ENCODE measurements at places on chromosomes 13 and 19.

DNA sequence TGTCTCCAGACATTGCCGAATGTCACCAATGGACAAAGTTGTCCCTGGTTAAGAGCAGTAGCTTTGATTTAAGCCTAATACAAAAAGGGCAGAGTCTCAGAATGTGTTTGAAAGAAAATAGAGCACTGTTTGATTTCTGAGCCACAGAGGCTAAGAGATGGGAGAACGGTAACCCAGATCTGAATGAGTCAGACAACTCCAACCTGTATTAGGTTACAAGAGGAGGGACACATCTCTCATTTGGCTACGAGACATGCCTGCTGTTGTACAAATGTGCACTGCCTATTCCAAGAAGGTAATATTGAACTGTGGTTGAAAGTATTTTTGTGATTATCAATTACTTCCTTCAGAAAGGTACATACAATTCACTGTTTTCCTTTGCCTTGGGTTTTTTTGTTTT lies 4.9 kb upstream of the HSPH1 start:
- DNase-seq = no peak

DNA sequence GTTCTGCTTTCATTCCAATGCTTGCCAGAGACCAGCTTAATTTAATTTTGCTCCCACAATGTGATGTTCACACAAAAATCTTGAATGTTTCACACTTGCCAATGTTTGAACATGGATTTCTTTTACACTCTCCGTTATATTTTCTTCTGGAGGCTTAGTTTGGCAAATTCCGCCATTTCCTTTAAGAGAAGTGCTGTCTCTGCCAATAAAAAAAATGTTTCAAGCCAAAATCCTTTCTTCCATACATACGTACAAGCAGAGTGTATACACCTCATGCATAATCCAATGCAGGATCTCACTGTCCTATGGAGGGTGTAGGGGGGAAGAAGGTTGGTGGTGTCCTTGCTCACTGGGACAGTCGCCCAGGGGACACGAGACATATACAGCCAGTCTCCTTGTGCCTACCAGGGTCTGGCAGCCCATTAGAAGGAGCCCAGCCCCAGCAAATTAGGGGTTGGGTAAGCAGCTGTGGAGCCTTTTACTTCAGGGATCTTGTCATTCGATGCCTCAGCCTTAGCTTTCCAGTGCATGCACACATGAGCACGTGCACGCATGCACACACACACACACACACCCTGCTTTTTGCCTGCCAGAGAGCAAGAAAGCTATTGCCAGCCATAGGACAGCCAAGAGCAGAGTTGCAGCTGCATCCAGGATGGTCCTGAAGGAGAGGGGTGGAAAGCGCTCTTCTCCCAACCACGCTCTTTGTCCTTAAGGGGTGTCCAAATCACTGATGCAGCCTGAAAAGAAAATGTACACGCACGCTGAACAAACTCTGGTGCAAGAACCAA lies 208.3 kb downstream of the FOXO1 start:
- DNase-seq = no peak

DNA sequence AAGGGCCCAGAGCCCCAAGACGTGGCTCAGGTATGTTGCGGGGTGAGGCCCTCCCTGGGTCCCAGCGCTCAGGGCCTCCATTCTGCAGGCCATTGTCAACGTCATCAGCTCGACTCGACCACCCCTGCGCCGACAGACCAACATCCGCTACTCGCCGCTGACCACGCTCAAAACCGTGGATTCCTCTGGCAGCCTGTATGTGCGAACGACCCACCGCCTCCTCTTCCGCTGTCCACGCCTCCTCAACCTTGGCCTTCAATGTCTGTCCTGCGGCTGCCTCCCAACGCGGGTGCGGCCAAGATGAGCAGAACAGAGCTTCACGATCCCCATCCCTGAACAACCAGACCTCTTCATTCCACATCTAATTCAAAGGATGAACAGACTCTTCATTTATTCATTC lies 8.2 kb downstream of the RDH8 start:
- DNase-seq = no peak

- no peak for DNase-seq
These were observed 390.3 kb downstream of the DLEU7 start for GRCh38 chr13:50453188-50453587.

- DNase-seq = no peak
These were observed 52.2 kb upstream of the RANBP3 start for GRCh38 chr19:6030214-6030507.
